ENCODE measurements at places on chromosomes 11 and 22. TPM values are rescaled to one million over a fixed set of nuclear protein-coding genes. Genes with fewer than 3 reads are reported as not detected.

Gene HBB
- total RNA-seq = not detected

Gene KRTAP5-8
- not detected for total RNA-seq

Gene PHRF1
- total RNA-seq = 26.9 TPM

Gene PIK3IP1
- 17.9 TPM for total RNA-seq

Gene TEAD1
- total RNA-seq = 87.2 TPM

Gene DNAJB7
- not detected for total RNA-seq

Measured in hepatocyte (in vitro differentiated cells).